ENCODE measurements at places on chromosomes 7 and 10.
A peak's percentile ranks its signal among the peaks of the same experiment; 100 is the strongest.

GRCh38 chr10:86001521-86001920 is 365.1 kb downstream of the GRID1 start:
- DNase-seq, result no peak

- no peak for DNase-seq
Observed at GRCh38 chr10:124511205-124512039, 49.8 kb downstream of the LHPP start.

DNA sequence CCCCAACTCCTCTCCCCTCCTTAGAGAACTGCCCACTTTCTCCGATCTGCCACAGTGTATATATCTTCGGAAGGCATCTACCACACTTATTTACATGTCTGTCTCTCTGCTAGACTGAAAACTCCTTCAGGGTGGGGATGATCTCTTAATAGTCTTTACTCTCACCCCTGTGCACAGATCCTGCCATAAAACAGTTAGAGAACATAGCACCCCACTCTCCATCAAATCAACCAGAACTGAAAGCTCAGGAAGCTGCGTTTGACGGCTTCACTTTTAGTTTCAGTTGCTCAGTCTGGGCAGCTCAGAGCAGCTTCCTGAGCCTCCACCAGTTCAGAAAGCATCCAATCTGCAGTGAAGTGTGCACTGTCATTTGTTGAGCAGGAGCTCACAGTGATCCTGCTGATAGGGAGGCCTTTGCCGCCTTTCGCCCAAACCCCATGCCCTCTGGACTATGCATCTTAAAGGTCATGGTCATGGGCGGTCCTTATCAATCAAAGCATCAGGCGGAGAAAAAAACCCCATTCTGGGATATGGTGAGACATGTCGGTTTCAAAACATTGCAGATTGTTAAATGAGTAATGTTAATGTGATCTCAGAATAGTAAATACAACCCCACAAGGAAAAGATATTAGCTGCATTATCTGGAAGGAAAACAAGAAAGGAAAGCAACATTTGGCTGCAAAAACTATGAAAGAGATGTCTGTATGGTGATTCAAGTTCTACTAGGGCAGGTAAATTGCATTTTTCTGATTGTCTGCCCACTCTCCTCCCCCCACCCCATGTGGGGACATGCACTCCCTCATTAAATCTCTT is 167.1 kb upstream of the ADO start:
- peak; percentile 85 for DNase-seq

GRCh38 chr7:83273699-83274098 is 111.0 kb upstream of the PCLO start:
- no peak for DNase-seq

DNA sequence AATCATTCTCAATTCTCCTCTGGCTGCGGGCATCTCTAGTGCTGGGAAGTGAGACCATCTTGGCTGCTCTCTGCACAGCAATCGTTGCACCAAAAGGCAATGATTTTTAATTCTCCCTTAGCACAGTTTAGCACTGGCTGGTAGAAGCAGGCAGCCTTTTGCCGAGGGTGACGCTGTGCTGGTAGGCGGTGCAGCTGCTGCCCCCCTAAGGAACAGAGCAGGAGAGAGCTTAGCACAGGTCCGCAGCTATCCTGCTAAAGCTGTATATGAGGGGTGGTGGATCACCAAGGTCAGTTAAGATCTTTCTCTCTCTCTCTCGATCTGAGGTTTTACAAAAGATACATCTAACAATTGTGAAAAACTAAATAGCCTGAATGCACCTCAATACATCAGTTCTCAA is 390.1 kb downstream of the GATA3 start:
- peak; percentile 53 for DNase-seq

DNA sequence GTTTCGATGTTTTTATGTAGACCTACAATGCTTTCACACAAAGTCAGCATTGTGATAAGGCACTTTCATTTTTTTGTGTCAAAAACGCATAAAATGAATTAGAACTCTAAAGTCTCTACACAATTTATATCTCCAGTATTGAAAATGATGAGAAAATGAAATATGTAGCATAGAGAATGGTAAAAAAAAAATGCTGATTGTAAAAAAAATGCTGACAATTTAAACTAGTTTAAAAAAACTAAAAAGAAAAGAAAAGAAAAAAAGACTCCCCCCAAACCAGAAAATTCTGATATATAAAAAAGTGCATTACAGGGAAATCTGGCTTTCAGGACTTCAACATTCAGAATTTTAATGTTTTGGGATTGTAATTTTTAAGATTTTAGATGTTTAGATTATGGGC is 148.1 kb downstream of the FZD1 start:
- no peak for DNase-seq

- DNase-seq, result no peak
Observed at GRCh38 chr7:127290801-127291361, 38.1 kb upstream of the GRM8 start.

- no peak for DNase-seq
Observed at GRCh38 chr10:95976362-95977229, 66.8 kb upstream of the CCNJ start.

- no peak for DNase-seq
Observed at GRCh38 chr7:44898039-44898438, 12.7 kb upstream of the PURB start.

GRCh38 chr10:28190196-28190595 is 112.7 kb downstream of the MPP7 start:
- no peak for DNase-seq

GRCh38 chr10:3900391-3900790 is 115.4 kb upstream of the KLF6 start:
- peak; percentile 54 for DNase-seq

- no peak for DNase-seq
Observed at GRCh38 chr10:35178331-35178730, 51.7 kb downstream of the CREM start.

- DNase-seq, result no peak
Observed at GRCh38 chr7:45420843-45421495, 153.2 kb upstream of the ADCY1 start.

- no peak for DNase-seq
Observed at GRCh38 chr7:144037414-144038035, 11.2 kb upstream of the OR2A5 start.

GRCh38 chr7:31997423-31997822 is 72.8 kb downstream of the PDE1C start:
- DNase-seq, result no peak

DNA sequence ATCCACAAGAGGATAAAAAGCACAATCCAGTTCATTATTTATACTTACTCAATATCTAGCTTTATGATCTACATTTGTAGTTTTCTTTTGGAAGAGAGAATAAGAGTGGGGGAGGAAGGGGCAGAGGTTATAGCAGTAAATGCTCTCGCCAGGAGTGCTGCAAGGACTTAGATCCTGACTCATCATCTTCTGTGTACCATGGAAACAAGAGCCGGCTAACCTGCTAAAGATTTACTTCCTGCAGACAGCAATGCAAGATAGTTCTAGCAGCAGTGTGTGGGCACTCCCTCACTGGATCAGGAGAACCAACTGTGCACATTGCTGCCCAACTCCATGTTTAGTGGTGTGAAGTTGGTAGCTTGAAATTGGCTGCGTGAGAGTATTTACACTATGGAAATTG is 47.7 kb upstream of the TRIL start:
- no peak for DNase-seq

DNA sequence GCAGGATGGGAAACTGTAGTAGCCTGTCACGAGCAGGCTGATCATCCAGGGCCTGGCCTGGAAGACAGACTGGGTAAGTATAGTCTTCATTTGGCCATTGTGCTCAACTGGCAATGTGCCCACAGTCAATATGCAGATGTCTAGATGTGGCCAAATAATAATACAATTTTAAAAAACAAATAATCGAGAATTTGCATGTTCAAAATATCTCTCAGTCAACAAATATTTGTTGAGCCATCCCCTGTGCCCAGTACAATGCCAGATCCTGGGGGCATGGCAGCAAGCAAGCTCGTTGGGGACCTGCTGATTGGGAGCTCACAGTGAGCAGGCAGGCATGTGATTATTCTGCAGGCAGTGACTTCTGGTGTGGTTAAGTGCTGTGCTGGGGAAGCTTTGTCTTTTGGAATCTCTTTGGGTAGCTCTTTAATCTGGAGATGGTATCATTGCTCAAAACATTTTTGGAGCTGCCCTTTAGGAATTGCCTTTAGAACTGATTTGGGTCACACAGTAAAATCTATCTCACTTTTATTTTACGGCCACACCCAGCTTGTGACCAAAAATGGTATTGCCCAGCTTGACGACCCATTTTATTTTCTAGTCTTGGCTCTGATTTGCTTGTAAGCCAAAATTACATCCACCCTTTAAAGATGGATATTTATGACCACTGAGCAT is 92.2 kb downstream of the PLCE1 start:
- DNase-seq, result no peak

- peak; percentile 35 for DNase-seq
Observed at GRCh38 chr10:128078136-128078969, 47.9 kb downstream of the MKI67 start.

DNA sequence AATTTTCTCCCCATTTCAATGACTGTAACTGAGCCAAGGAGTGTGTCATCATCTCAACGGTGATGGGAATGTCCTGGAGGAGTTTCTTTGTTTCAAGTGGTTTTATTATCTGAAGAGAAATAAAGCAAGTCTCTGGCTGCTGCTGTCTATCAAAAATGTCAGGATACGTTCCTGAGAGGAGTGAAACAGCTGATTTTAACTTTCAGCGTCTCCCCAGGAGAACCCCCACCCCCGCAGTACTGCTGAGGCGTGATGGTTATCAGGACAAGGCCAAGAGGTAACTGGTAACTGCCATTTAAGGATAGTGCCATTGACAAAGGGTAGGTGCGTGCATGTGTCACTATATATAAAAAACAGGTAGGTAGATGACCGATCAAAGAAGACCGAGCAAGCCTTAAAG is 70.3 kb upstream of the LRGUK start:
- no peak for DNase-seq

DNA sequence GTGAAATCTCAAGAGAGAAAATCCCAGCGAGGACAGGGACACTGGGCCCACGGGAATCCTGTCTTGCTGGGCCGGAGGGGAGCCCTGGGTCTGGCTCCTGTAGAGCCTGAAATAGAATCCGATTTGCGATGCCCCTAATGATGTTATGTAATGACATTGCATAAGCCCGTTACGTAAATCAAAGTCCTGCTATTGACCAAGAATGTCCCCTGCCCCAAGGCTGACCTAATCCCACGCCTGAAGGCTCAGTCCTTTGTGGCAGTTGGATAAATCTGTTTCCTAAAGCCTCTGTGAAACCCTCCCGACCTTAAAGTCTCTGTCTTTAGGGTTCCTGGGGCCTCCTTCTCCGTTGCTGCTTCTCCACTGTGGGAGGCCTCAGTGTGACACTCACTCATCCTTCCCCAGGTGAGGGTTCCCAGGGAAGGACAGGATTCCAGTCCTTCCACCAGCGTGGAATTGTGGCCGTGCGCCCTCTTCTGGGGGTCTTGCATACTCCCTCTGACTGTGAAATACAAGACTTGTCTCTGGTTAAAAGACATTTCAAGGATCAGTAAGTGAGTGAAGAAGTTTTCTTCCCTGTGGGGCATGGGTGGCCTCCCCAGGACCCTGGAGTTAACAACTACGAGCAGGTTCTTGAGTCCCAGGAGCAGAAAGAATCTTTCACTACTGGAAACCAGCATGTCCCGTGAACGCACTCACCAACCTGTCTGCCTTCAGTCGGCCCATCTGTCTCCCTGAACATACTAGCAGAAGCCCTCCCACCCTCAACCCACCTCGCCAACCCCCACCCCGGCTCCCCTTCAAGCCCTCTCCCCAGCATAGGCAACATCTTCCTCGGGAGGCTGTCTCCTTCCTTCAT is 19.8 kb downstream of the ZNF467 start:
- no peak for DNase-seq

GRCh38 chr10:48993627-48994026 is 54.0 kb upstream of the LRRC18 start:
- DNase-seq, result no peak

DNA sequence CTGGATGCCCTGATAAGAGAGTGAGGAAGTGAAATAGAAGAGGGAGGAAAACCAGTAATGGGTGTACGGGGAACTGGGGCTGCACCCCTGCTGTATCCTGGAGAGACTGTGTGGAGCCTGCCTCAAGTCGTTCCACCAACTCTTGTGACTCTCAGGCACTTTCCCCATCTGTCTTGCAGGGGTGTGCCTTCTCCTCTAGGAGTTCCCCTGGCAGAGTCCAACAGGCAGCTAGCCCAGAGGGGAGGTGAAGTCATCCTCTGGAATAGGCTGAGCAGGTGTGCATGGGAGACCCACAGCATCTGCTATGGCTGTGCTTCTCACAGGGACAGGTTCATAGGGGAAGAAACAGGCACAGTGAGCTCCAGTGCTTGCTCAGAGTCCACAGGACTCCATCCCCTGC is 46.8 kb downstream of the WIPF3 start:
- no peak for DNase-seq

DNA sequence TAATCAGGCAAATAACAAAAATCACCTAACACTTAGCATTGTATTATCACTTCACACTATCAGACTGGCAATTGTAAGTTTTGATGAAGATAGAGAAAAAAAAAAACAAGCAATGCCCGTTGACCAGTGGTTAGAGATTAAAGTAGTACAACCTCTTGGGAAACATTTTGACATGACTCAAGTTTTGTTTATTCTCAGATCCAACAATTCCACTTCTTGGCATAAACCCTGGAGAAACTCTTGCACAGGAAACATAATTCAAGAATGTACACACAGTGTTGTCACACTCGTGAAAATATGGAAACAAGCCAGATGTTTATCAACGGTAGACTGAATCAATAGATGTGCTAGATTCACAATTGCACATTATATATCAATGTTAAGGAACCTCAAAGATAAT is 37.2 kb downstream of the FRMD4A start:
- no peak for DNase-seq

DNA sequence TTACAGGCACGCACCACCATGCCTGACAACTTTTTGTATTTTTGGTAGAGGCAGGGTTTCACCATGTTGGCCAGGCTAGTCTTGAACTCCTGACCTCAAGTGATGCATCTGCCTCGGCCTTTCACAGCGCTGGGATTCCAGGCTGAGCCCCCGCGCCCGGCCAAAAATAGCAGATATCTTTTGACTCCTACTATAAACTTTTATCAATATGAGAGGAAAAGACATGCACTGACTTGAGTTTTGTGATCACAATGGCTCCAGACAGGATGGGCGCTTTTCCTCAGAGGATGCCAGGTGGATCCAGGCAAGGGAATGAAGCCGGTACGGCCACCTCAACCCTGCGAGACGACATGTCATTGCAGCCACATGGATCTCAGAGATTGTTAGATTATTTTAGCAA is 123.9 kb downstream of the DNAJB6 start:
- DNase-seq, result no peak

DNA sequence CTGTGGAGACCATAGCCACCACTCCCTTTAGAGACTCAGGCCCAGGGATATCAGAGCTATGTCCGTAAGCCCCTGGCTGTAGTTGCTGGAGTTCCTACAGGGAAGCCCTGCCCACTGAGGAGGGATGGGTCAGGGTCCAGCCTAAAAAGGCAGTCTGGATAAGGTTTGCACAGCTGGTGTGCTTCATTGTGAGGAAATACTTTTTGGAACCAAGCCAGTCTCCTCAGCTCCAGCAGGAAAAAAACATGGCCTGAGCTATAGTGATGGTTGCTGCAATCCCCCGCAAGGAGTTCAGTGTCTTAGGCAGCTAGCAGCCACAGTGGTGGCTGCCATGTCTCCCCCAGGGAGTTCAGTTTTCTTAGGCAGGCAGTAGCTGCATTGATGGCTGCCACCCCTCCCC is 52.6 kb upstream of the CYP2C8 start:
- DNase-seq, result no peak

Measured in CD4-positive, alpha-beta T cell treated with Interleukin-4 for 4 hours (primary cell).